ENCODE measurements at places on chromosomes 16 and 17.

DNA sequence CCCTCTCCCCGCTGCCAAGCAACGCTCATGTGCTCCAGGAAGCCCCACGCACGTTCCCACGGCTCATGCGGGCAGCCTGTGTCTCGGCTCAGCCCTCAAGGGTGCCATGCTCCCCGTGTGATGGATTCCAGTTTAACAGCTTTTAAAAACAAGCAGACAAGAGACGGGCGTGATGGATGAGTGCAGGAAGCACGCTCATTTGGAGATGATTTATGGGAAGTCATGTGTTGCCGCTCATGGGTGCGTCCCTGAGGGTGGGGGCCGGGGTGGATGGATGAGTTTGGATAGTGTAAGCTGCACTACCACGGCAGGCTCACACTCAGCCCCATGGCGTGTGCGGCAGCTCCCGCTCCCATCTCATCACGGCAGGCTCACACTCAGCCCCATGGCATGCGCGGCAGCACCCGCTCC is 132.8 kb downstream of the RBFOX3 start:
- no peak for DNase-seq

GRCh38 chr16:75247249-75247648 is 4.2 kb downstream of the BCAR1 start:
- no peak for DNase-seq

- DNase-seq: no peak
Measured at GRCh38 chr17:4969047-4969550, 1.5 kb upstream of the SPAG7 start.

GRCh38 chr16:23504076-23504452 is 6.2 kb downstream of the GGA2 start:
- DNase-seq: no peak

GRCh38 chr17:81067391-81067811 is 32.5 kb downstream of the BAIAP2 start:
- peak; percentile 81 for DNase-seq

- no peak for DNase-seq
Measured at GRCh38 chr17:21288571-21289017, 4.1 kb downstream of the MAP2K3 start.

DNA sequence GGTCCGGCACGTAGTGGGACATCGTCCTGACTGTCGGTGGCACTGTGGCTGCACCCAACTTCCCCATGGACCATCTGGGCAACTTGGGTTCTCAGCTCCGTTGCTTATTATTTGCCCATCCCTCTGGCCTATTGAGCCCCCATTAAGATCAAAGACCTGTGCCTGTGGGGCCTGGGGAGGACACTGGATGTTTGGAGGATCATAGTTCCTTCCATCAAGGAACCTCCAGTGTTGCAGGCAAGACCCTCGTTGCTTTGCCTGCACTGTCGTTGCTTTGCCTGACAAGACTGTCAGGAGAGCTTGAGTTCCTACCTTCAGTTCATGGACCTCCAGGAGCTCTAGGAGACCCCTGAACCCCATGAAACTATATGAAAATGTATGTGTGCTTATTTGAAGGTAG is 127.2 kb downstream of the CCDC144A start:
- DNase-seq: peak; percentile 46

- no peak for DNase-seq
Measured at GRCh38 chr16:1435921-1436697, 5.2 kb downstream of the PERCC1 start.

- DNase-seq: no peak
Measured at GRCh38 chr17:66633317-66633965, 201.5 kb upstream of the CACNG5 start.

Measured in ecto neural progenitor cell (in vitro differentiated cells).